ENCODE measurements at places on chromosomes 16 and 17. TPM values are rescaled to one million over a fixed set of nuclear protein-coding genes. Genes with fewer than 3 reads are reported as not detected.

- DNase-seq = no peak
Observed at GRCh38 chr16:66524601-66525164, 25.2 kb downstream of the TK2 start.

DNA sequence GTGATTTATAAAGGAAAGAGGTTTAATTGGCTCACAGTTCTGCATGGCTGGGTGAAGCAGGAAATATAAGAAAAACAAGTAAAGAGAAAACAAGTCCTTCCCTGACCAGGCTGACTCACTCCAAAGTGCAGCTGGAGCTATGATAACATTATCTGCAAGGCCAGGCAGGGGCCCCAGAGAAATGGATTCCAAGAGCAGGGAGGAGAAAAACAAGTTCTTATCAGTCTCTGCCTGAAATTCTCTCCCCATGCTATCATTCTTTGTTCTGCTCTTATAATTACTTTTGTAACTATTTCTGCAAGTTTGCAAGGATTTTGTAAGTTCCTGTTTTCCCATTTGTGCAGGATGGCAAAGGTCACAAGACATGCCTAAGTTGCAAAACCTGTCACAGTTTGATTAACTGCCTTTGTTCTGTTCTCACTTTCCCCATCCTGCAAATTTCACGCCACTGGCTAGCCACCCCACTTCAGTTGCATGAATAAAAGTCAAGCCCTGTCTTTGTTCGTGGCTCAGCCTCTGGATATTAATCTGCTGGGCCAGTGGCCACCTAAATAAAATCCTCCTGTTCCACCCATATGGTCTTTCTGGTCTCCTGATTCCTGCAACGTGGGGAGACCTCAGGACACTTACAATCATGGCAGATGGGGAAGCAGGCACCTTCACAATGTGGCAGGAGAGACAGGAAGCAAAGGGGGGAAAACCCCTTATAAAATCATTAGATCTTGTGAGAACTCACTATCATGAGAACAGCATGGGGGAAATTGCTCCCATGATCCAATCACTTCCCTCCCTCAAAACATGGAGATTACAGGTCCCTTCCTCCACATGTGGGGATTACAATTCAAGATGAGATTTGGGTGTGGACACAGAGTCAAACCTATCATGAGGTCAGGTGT is 13.1 kb downstream of the ABCA9 start:
- peak; percentile 60 for DNase-seq

The CDH16 gene
- not detected for total RNA-seq

- no peak for DNase-seq
Observed at GRCh38 chr16:57409870-57410587, 5.5 kb downstream of the CCL17 start.

- DNase-seq = no peak
Observed at GRCh38 chr17:40935624-40936023, 1.8 kb downstream of the KRT23 start.

- DNase-seq = no peak
Observed at GRCh38 chr17:27461192-27461859, 5.1 kb downstream of the KSR1 start.

DNA sequence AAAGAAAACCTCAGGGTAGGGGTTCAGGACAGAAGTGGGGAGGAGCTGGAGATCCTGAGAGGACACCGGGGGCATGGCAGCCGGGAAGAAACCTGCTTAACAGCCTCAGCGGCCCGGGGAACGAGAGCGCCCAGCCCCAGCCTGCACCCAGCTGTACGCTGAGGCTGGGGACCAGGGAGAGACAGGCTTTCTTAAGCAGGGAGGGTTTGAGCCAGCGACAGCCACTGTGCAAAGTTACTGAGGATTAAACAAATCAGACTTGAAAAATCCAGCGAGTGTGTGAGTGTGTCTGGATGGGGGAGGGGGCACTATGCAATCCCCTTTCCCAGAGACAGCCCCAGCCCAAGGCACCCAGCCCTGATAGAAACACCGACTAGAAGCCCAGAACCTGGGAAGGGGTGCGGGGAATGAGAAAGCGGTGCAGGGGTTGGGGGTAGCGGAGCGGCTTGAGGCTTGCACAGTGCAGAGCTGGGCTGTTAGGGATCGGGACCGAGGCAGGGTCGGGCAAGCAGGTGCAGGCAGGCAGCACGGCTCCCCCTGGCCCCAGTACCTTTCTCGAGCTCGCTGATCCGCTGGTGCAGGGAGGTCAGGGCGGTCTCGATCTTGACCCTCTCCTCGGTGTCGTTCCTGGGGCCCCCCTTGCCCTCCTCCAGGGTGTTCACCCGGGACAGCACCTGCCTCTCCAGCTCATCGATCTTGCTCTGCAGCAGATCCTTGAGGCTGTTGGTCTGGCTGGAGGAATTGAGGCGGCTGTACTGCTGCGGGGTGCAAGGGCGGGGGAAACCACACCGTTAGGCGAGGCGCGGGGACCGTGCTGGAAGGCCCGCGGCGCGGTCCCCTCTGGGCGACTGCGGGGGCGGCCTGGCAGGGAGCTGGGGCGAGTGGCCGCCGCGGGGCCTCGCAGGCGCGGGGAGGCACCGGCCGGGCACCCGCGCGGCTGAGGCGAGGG is 1.2 kb downstream of the NPTX1 start:
- DNase-seq = no peak

DNA sequence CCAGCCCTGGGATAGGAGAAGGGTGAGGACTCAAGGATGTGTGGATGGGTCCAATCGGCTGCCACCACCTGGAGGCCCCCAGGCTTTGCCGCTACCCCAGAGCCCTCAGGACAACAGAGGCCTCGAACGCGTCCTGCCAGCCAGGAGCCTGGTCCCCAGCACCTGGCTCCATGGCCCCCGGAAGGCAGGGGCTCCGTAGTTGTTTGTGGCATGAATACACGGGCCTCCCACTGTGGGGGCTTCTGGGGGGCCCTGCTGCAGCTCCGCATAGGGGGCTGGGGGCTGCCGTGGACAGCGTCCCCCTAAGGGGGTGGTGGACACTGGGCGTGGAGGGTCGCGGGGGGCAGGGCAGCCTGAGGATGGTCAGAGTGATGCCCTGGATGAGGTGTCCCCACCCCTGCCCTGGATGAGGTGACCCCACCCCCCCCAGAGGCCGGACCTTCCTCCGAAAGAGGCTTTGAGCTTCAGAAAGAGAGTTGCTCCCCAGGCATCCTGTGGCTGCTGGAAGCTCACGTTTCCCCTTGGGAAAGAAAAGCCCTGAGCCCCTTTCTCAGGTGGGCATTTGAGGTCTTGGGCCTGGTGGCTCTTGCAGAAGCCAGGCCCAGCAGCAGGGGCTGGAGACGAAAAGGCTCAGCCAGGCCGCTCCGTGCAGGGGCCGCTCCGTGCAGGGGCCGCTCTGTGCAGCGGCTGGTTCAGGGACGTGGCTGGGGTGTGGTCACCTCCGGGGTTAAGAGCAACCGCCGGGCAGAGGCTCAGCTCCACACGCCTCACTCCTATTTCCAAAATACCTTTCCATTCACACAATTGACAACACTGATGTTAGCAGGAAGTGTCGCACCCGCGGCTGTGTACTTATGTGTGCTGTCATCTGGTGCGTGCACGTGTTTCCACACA is 40.3 kb upstream of the GNG13 start:
- DNase-seq = no peak

The SGCA gene
- 16.9 TPM for total RNA-seq

The ABCA6 gene
- total RNA-seq = 14.9 TPM

DNA sequence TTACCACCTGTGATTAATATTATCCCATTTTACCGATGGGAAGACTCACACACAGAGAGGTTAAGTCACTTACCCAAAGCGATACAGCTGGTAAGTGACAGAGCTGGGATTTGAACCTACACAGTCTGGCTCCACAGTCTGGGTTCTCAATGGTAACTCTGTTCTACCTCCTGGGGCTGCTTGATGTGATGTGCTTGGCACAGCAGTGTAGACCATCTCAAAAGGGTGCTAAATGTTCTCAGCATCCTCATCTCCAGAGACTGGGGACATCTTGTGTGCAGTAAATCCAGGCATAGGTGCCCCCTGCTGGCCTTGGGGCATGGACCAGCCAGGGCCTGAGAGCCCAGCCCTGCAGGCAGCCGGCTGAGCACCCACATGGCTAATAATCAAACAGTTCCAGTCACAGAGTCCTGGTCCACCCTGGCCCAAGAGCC is 15.4 kb upstream of the KATNB1 start:
- no peak for DNase-seq

The MKS1 gene
- total RNA-seq = 28.7 TPM

GRCh38 chr17:59572301-59572924 is 7.0 kb downstream of the DHX40 start:
- no peak for DNase-seq

The EVI2A gene
- total RNA-seq = 2.7 TPM

DNA sequence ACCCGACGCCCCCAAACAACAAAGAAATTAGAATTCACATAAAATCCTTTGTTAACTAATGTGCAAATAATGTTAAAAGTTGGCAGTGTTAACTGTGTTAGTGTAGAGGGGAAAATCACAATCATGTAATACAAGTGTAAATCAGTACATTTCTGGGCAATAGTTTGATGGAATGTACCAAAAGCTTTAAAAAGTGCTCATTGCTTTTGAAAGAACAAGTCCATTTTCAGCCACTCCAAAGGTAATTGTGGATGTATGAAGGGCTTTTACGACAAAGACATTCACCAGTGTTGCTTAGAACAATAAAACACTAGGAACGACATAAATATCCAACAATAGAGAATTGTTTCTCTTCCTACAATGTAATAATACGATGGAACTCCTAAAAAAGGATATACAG is 9.1 kb downstream of the GLOD4 start:
- no peak for DNase-seq

All from ureter (tissue), 1 donor.